ENCODE measurements at places on chromosomes 3 and 15.

DNA sequence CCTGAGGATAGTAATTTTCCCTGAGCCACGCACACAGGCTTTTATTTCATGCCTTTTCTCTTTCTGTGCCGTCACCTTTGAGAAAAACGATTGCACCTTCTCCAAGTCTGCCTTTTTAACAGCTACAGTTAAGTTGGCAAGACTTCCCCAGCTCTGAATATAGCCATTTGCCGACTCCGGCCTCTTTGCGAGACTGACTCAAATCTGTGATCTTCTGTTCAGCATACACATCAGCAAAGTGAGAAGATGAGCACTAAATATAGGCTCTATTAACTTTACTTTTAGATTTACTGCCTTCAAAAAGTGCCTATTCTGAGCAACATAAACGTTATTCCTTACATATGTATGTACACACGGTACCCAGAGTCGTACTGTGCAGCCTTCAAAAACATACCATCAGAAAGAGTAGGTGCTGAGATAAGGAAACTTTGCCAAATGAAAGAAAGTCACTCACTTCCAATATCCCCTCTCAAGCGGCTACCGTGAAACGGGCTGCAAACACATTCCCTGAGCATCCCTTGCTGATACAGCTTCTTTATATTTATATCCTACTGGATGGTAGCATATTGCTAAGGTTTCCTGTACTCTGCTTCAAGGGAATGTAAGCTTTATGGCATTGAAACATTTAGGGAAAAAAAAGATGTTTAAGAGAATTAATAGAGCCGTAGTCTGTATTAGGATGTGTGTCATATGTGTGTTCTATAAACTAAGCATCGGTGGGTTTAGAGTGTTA lies 283.3 kb upstream of the TPRG1 start:
- no peak for DNase-seq

DNA sequence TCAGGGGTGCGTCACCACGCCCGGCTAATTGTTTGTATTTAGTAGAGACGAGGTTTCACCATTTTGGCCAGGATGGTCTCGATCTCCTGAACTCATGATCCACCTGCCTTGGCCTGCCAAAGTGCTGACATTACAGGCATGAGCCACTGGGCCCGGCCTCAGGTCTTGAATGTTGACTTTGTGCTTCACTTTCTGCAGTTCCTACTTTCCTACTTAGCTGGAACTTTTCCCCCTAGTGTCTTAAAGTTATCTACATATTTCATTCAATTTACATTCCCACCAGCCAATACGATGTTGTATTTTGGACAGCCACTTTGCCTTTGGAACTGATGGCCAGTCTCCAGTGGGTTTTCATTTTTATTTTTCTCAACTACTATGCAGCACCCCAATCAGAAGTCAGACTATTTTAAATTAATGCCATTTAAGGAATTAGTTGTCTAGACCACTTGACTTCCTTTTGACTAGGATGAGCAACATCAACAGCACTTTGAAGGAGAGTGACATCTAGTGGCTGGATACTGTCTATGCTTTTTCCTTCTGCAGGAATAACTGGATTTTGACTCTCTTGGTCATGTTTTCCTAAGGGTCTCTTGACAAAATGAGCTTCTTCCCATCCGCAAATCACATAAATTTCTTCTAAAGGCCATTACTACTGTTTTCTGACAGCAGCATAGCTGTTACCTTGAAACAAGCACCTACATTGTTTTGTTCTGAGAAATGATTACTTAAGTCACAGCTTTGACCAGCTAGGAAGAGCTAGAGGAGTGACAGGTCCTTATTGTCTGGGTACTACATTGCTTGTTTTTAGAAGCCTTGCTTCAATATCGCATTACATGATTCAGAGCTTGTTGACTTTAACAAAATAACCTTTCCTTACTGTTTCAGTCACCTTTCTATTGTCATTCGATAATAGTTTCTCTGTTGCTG lies 140.2 kb downstream of the ITPR1 start:
- no peak for DNase-seq

- DNase-seq, result no peak
These were observed 103.0 kb upstream of the TBL1XR1 start for GRCh38 chr3:177300039-177300833.

DNA sequence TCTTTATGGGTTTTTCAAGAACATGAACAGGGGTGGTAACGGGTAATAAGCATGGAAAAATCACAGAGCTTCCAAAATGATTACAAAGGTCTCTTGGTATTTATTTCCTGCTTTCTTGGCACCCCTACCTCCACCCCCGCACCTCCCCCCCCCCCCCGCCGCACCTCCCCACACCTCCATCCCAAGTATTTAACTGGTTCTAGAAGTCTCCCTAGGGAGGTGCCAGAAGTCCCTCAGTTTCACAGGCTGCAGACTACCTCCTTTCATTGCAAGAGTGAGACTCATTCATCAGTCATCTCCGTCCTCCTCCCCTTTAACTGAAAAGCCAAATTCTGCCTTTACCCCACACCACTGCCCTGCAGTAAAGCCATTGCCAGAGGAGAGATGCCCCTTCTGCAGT lies 169.4 kb downstream of the ALDH1A2 start:
- no peak for DNase-seq

DNA sequence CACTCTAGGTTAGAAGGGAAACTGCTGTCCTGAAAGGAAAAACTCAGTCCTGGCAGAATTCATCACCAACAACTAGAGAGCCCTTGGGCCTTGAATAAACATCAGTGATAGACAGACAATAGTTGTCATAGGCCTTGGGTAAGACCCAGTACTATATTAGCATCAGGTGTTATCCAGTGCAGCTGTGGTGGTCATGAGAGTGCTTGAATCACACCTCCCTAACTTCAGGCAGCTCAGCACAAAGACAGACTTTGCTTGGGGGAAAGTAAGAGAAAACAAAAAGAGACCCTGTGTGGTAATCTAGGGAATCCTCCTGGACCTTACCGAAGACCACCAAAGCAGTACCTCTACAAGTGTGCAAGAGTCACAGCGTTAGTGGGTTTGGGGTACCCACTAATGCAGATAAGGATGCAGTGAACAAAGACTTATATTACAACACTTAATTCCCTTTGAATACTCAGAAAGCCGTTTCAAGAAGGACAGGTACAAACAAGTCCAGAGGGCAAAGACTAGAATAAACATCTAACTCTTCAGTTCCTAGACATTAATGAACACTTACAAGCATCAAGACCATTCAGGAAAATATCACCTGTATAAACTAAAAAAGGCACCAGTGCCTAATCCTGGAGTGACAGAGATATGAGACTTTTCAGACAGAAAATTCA lies 332.3 kb upstream of the EPHA3 start:
- no peak for DNase-seq

GRCh38 chr15:96583671-96584070 lies 253.2 kb downstream of the NR2F2 start:
- DNase-seq, result no peak

DNA sequence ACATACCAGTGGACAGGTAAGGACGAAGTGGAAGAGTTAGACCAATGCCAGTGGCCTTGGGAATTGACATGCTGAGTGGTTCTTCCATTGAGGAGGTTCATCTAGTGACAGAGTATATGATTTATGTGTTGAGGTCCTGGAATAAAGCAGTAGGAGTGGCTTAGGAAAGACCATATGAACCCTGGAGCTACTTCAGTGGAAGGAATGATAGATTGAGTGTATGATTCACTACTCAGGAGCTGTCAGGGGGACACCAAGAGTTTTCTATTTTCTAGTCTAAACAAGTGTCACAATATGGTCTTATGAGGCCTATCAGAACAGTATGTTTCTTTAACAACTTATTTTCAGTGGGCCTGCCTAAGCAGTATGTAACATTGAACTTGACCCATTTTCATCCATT lies 63.9 kb downstream of the NME9 start:
- no peak for DNase-seq

- DNase-seq, result no peak
These were observed 7.8 kb downstream of the FBXL22 start for GRCh38 chr15:63605036-63605435.

DNA sequence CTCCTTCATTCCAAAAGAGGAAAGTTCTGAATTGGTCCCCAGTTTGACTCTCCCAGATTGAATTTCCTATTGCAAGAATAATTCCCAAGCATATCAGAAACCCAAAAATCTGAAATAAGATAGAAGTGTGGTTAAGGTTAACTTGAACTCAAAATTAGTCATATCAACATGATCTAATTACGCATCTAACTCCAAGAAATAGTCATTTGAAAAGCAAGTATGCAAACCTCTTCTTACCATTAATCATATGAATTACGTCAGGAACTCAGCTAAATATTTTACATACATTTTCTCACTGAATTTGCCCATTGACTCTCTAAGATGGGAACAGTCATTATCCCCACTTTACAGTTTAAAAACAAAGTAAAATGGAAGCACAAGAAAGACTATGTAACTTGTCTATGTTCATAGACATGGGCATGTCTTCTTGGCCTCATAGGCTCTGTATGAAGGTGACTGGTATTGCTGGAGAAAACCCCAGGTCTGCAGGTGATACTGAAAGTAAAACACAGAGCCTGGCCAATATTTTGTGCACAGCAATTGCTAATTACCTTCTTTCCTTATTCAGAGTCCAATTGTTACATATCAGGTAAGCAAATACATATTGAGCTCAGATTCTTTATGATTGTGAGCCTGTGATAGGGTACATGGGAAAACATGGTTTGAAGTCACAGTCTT lies 139.2 kb downstream of the ATP8B4 start:
- no peak for DNase-seq

DNA sequence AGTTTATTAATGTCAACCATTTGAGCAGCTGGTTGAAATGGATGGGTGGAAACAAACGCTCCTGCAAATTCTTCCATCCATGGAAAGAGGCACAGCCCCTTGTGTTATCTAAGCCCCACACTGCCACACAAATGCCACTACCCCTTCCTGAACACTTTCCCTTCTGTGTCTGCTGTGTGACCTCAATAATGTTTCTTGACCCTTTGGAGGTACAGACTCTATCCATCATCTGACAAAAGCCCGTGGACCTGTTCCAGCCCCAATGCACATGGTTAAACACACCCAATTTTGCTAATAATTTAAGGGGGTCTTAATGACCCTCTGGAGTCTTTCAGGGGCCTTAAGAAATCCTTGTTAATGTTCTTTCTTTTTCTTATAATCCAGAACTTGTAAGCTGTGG lies 482.2 kb upstream of the CFAP20DC start:
- DNase-seq, result no peak

DNA sequence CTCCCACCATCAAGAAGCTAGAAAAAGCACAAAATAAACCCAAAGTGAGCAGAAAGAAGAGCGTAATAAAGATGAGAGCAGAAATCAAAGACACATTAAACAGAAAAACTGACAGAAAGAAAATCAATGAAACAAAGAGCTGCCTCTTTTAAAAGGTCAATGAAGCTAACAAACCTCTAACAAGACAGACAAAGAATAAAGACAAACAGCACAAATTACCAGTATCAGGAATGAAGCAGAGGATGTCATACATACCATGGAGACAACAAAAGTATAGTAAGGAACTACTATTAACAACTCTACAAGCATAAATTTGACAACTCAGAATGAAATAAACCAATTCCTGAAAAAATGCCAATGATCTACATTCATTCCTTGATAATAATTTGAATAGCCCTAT lies 15.0 kb downstream of the C3orf70 start:
- DNase-seq, result no peak

DNA sequence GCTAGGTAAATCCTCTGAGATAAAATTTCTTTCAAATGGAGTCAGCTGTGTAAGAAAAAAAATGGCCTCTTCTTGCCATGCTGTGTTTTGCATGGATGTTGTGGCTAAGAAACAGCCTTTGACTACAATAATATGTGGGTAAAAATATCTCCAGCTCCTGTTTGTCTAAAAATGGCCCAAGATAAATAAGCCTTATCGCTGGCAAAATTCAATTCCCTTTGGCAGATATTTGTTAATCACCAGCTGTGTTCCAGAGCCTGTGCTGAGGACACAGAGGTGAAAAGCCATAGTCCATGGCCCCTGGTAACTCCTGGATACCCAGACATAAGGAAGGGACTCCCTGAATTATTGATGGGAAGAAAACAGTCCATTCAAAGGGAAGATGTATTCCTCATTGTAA lies 15.3 kb upstream of the RAMAC start:
- no peak for DNase-seq

DNA sequence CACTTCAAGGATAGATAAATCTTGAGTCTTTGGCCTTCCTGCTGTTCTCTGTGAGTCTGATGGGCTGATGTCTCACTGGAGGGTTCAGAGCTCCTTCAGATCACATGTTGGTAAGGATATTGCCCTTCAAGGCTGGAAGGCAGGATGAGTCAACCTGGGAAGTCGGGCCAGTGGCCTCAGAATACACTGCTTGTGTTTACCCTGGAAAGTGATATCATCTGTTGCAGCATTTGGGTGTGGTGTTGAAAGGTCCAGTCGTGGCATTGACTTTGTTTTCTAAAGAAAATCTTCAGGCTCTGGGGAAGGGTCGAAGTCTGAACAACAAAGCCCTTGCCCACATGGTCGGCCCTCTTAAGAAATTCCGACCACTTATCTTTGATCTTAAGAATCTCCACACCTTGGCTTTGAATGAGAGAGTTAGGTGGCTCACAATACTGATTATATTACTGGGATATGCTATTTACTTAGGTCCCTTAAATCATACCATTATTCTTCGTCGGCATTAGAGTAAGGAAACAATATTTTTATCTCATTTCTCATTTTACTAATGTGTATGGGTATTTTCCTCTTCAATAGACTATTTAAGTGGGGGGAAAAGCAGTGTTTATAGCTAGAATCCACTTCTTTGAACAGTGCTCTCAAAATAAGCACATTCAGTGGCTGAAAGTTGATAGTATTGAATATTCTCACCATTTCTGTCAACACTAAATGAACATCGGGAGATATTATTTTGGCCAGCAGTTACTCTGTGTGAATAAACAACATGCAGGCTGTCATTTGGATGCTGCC lies 303.9 kb upstream of the RASGRP1 start:
- no peak for DNase-seq

DNA sequence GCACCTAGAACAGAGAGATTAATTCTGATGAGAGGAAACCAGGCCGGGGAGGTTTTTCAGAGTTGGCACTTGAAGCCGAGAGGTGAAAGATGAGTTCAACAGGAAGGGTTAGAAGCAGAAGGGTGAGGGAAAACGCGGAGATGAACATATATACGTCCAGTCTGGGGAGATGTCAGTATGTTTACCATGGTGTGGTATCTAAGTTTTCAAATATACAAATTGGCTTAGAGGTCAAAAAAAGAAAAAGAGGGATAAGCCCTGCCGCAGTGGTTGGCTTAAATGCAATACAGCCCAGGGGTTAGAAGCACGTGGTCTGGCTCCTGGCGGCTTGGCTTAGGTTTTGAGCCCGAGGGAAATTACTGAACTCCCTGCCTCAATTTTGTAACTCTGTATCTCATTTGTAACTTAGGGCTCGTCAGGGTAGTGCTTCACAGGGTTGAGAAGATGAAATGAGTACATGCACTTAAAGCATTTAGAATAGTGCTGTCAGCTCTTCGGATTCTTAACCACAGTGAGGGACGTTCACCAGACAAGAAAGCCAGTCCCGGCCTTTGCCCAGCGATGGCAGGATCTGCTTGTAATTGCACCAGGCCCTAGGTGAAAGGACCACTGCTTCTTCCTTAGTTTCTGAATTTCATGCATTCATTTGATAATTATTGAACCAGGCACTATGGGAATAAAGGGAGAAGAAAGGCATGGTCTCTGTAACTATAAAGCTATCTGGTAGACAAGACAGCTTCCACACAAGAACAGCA lies 6.4 kb downstream of the HES1 start:
- DNase-seq, result no peak

GRCh38 chr3:119608405-119609000 lies 10.8 kb downstream of the PLA1A start:
- no peak for DNase-seq

- no peak for DNase-seq
These were observed 59.8 kb upstream of the THSD4 start for GRCh38 chr15:71055461-71055860.
